ENCODE measurements at places on chromosomes 2 and 18. TPM values are rescaled to one million over a fixed set of nuclear protein-coding genes. Genes with fewer than 3 reads are reported as not detected.

DNA sequence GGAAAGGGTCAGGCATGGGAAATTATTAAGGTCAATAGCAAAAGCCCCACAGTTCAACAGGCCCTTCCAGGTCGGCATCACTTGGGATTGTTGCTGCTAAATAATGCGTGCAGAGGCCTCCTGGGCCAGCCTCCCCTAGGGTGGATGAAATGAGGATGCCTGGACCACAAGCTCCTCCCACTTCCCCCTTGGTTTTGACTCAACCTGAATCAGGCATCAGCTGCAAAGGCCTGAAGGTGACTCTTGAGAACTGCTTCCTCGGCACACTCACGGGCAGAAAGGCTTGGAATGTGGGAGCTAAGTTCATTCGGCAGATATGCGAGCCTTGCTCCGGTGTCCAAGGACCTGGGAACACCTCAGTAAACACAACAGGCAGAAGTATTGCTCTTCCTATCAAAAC lies 69.3 kb downstream of the MBP start:
- DNase-seq = no peak

GRCh38 chr2:226554701-226555100 lies 244.9 kb downstream of the IRS1 start:
- no peak for DNase-seq

GRCh38 chr2:102021779-102022178 lies 30.0 kb downstream of the IL1R2 start:
- DNase-seq = peak; percentile 76

DNA sequence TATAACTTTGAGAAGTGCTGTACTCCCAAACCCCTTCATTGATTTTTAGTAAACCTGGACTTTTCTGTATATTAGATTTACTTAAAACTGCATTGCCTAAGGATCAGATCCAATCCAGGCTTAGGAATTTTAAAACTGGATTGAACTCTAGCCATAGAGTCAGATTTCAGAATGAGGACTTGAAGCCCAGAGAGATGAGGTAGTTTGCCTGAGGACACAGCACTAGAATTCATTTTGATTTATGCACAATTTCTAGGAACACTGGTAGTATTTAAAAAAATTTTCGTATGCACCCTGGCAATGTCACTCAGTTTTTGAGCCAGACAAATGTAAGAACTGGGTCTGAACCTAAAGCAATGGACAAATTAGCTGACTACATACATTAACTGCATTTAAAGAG lies 144.9 kb downstream of the KCTD1 start:
- DNase-seq = peak; percentile 41

- no peak for DNase-seq
These were observed 272.3 kb upstream of the EPHA4 start for GRCh38 chr2:221844212-221845020.

- DNase-seq = no peak
These were observed 22.8 kb downstream of the ICA1L start for GRCh38 chr2:202848813-202849212.

- no peak for DNase-seq
These were observed 119.5 kb downstream of the NEB start for GRCh38 chr2:151614606-151615306.

GRCh38 chr2:2707206-2707991 lies 376.3 kb upstream of the MYT1L start:
- peak; percentile 5 for DNase-seq

- DNase-seq = peak; percentile 2
These were observed 47.8 kb downstream of the PRELID3A start for GRCh38 chr18:12455496-12455895.

- no peak for DNase-seq
These were observed 54.5 kb downstream of the MAP4K4 start for GRCh38 chr2:101751875-101752619.

The ADCYAP1 gene
- total RNA-seq = 3.4 TPM

The STON1 gene
- total RNA-seq = 15.7 TPM
